ENCODE measurements at places on chromosomes 1 and 21. TPM values are rescaled to one million over a fixed set of nuclear protein-coding genes. Genes with fewer than 3 reads are reported as not detected.
A peak's percentile ranks its signal among the peaks of the same experiment; 100 is the strongest.

GRCh38 chr21:38159355-38159754, 97.4 kb upstream of the KCNJ15 start:
- DNase-seq = peak; percentile 53

DNA sequence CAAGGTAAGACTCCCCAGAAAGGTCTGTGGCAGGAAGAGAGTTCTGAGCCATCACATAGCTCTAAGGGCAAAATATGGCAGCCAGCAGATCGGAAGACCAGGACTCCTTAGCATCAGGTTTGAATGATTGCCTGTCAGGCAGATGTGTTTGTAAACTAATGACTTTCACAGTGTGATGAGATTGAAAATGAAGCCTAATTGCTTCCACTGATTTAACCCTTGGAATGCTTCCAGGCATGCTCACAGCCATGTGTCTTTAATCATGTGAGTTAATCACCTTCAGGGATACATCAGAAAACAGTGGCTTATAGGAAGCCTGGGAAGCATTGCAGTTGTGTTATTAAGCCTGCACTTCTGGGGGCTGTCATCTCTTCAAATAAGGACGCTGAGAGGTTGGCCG, 82.8 kb downstream of the LRRC53 start:
- DNase-seq = no peak

The NFASC gene
- not detected for polyA plus RNA-seq

DNA sequence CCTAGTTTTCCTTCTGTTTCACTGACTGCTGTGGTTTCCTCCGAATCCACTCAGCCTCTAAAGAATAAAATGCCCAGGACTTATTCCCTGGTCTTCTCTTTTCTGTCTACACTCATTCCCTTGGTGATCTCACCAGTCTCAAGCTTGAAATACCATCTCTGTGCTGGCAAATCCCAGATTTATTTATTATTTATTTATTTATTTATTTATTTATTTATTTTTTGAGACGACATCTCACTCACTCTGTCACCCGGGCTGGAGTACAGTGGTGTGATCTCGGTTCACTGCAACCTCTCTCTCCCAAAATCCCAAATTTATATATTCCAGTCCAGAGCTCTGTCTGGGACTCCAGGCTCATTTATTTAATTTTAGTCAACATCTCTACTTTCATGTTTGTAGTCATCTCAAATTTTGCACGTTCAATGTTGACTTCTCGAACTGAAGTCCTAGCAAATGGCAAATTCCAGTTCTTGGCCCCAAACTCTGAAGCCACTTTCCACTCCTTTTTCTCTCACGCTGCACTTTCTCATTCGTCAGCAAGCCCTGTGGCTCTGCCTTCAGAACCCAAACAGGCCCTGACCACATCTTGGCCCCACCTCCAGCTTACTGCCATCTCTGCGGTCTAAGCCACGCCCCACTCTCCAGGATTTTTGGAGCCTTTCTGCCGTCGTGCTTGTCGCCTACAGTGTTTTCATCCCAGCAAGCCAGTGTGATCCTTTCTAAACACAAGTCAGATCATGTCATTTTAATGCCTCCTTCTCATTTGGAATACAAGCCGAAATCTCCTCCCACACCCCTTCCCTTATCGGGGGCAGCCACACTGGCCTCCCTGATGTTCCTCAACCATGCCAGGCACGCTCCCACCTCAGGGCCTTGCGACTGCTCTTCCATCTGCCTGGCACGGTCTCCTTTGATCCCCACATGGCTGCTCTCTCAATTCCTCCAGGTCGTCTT, 14.2 kb upstream of the TENT5B start:
- DNase-seq = no peak

The KIAA0040 gene
- polyA plus RNA-seq = 0.26 TPM

- DNase-seq = no peak
Observed at GRCh38 chr1:152169366-152170025, 10.5 kb upstream of the RPTN start.

DNA sequence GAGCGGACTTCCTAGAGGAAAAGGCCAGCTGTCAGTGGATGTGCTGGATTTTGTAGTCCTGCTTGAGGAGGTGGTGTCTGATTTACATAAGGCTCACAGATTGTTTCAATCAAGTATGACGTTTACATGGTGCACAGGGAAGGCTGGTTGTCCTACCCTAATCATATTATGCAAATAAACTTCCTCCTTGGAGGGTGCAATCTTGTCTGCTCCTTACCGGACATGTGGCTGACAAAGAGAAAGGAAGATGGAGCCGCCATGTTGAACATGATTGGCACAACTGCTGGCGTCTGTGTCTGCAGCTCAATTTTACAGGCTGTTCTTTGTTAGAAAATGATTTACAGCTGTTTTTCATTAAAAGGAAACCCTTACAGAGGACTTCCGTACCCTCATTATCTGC, 1656.1 kb downstream of the KCNT2 start:
- DNase-seq = no peak

DNA sequence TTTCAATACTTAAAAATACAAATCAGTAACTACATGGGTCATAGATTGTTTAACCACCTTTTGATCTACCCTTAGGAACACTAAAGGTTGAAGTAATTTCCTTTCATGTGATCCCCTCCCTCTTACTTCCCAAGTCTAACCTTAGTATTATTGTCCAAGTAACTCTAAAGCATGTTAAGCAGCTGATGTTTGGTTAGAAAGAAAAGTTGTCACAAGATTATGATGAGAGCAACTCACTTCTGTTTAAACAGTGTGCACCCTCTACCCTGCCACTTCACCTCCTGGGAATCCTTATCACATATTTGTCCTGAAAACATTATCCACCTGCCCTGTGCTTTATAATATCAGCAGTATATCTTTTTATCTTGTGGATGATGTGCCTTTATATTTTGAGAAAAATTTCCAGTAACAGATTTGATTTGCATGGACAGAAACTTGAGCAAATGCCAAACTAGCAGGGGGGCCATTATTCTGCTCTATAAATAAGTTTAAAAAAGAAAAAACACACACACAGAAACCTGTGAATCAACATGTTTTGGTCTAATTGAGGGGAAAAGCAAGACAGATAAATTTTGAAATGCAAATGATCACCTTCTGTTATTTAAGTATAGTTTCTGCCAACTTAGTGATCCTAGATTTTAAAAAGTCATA, 194.3 kb downstream of the RPS6KC1 start:
- peak; percentile 28 for DNase-seq

The ADCY10 gene
- not detected for polyA plus RNA-seq

- no peak for DNase-seq
Observed at GRCh38 chr1:244344001-244344400, 107.7 kb downstream of the ADSS2 start.

DNA sequence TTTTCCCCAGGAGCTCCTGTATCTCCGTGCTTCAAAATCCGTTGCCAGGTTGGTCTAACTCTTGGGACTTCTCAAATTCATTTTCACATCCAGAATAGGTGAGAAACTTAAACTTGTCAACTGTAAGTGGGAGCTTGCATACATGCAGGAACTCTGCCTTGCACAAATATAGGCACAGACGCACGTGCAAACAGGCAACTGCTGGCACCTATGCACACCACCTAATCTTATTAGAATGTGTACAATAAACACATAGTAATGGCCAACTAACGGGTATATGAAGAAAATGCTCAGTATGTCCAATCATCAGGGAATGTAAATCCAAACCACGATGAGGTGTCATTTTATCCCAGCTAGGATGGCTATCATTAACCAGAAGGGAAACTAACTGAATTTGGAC, 22.6 kb upstream of the FCGR2A start:
- no peak for DNase-seq

The CD53 gene
- not detected for polyA plus RNA-seq

The TEX38 gene
- polyA plus RNA-seq = 0.18 TPM

The SPRR1B gene
- polyA plus RNA-seq = not detected

GRCh38 chr1:229886636-229887035, 180.4 kb upstream of the GALNT2 start:
- DNase-seq = no peak

- DNase-seq = no peak
Observed at GRCh38 chr21:37561941-37562919, 195.7 kb downstream of the DYRK1A start.

The MIA3 gene
- 45.6 TPM for polyA plus RNA-seq

The ANKRD35 gene
- polyA plus RNA-seq = not detected

- no peak for DNase-seq
Observed at GRCh38 chr1:36400514-36400824, 2.8 kb upstream of the LSM10 start.

- DNase-seq = no peak
Observed at GRCh38 chr1:198681831-198682759, 43.3 kb downstream of the PTPRC start.

The CD48 gene
- not detected for polyA plus RNA-seq

The HUNK gene
- 0.98 TPM for polyA plus RNA-seq

DNA sequence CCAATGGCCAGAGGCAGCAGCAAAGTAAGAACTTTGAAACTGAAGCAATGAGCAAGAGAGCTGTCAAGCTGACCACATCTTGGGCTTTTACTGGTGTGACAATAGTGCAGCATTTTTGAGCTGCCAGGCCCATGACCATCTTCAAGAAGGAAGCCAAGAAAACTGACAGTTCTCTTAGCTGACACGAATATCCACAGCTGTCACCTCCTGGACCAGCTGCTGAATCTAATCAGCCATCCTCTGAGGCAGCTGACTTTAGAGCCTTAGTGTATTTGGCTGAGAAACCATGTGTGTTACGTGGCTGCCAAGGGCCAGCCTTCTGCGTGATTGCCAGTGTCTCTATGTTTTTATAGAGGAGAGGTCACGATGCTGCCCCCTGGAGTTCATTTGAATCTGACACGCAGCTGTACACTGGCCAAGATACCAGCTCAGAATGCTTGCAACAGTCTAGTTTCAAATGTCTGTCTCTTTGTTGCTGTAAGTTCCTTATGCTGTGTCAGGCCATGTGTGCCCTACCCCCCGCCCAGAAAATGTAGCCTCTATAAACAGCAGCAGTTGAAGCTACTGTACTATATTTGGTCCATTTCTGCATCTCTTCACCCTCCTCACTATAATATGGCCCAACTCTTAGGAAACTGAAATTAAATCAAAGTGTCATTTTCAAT, 39.7 kb downstream of the PALMD start:
- DNase-seq = peak; percentile 53

DNA sequence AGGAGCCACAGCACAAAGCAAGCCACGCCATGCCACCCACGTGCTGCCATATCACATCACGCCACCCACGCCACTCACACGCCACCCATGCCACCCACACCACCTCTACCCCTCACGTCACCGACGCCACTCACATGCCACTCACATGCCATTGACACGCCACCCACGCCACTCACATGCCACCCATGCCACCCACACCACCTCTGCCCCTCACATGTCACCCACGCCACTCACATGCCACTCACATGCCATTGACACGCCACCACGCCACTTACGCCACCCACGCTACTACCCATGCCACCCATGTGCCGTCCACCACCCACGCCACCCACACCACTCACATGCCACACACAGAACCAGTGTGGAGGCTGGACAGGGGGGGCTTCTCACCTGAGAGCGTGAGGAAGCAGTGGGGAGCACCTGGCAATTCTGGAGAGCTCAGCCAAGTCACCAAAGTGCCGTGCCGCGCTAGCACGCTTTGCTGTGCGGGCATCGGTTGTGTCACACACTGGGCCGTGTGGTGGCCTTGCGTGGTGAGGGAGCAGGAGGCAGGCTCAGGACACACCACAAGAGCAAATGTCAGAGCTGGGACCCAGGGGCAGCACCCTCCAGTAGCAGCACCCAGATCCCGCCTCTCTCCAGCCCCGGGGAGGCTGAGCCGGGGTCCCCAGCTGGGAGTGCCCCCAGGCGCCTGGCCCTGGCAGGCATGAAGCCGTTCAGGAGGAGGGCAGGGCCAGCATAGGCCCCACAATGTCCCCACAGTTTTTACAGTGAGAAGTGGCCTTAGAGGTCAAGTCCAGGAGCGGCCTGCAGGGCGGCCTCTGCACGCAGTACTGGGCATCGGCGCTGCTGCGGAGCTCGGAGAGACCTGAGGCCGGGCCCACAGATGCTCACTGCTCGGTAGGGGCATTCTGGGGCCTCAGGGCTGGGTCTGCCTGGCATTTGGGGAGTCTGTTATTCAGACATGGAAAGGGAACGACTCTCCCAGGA, 70.0 kb downstream of the AGPAT3 start:
- no peak for DNase-seq

- DNase-seq = no peak
Observed at GRCh38 chr1:156488566-156489165, 11.9 kb downstream of the MEF2D start.

DNA sequence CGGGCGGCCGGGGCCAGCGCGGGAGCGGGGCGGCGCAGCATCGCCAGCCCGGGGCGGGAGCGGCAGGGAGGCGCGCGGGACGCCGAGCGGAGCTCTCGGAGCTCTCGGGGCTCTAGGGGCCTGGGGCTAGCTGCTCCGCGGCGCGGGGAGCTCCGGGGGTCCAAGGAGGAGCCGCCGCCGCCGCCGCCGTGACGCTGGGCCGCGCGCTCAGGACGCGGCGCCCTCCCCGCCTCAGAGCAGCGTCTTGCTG, 147 bp downstream of the CLSTN1 start:
- no peak for DNase-seq

The CRNN gene
- not detected for polyA plus RNA-seq

- no peak for DNase-seq
Observed at GRCh38 chr1:90200646-90201205, 205.8 kb downstream of the ZNF326 start.

The GNPAT gene
- 58.3 TPM for polyA plus RNA-seq

The RGS16 gene
- not detected for polyA plus RNA-seq

DNA sequence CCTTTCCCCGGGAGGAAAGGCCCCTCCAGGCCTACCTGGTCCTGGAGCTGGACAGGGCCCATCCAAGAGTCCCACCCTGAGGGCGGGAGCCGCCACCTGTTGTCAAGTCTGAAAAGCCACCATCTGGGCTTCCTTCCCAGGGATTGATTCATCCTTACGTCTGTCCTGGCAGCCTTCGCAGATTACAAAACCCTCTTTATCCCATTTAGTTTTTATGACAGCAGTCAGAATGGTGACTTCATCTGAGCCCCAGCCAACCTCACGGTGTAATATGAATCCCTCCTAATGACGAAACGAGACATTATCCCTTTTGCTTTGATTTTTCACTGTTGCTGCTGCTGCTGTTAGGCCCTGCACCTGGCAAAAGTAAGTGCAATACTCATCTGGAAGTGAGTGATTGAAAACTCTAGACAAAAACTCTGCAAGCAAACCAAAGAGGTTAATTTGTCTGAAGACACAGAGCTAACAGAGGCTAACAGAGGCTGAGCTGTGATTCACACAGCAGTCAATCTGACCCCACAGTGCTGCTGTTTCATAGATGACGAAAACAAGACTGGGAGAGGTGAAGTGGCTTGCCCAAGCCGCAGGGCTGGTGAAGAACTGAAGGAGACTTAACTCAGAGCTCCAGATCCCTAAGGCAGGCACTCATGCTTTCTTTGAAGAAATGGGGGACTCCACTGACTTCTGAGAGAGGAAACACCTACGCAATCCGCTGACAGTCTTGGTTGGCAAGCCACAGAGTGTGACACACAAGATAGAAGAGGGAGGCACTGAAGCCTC, 30.0 kb upstream of the S100A7 start:
- no peak for DNase-seq

Data from HepG2 (cell line).